Psoas muscle (tissue), 8 donors: ENCODE measurements at places on chromosomes 2 and 18. TPM values are rescaled to one million over a fixed set of nuclear protein-coding genes. Genes with fewer than 3 reads are reported as not detected.

Gene PROKR1
- total RNA-seq: not detected

Gene CCDC74B
- not detected for total RNA-seq

Gene TMEFF2
- total RNA-seq: not detected

Gene FBXO48
- 2.4 TPM for total RNA-seq

- no peak for DNase-seq
These were observed 104.7 kb upstream of the CD302 start for GRCh38 chr2:159902722-159903121.

DNA sequence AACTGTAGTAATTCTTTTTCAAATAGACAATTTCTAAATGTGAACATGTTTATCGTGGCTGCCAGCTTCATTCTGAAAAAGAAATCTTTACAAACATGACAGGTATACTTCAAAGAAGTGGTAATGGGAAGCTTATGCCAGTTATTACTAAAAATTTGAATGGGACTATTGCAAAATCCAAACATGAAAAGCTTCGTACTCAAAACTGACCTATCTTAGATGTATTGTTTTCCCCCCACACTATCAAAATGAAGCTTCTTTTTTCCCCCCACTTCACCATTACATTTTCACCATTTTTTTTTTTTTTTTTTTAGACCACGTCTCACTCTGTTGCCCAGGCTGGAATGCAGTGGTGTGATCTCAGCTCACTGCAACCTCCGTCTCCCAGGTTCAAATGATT is 50.4 kb upstream of the SERTAD2 start:
- no peak for DNase-seq

DNA sequence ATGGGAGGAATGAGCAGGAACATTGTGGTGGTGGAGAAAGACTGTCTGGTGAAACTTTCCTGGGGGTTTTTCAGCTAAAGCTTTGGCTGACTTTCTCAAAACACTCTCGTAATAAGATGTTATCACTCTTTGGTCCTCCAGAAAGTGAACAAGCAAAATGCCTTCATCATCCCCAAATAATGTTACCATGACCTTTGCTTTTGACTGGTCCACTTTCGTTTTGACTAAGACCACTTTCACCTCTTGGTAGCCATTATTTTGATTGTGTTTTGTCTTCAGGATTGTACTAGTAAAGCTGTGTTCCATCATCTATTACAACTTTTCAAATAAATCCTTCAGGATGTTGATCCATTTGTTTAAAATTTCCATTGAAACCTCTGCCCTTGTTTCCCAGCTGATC is 103.2 kb downstream of the AKAIN1 start:
- DNase-seq: no peak

- DNase-seq: no peak
These were observed 95.8 kb upstream of the GPC1 start for GRCh38 chr2:240339411-240340360.

DNA sequence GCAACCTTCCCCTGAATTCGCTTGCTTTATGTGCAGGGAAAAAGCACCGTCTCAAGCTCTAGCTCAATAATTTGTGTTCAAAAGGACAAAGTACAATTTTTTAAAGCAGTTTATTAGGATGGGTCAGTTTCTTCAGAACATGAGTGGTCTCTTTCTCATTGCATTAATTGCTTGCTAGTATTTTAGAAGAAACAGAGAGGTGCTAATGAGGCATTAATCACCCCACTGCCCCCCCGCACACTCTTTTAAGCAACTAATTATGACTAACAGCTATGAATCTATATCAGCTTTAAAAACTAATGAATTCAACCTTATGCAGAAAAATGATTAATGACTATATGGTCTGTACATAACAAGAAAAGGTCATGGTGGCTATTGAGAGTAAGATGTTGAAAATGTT is 262.1 kb upstream of the ST6GAL2 start:
- DNase-seq: no peak

DNA sequence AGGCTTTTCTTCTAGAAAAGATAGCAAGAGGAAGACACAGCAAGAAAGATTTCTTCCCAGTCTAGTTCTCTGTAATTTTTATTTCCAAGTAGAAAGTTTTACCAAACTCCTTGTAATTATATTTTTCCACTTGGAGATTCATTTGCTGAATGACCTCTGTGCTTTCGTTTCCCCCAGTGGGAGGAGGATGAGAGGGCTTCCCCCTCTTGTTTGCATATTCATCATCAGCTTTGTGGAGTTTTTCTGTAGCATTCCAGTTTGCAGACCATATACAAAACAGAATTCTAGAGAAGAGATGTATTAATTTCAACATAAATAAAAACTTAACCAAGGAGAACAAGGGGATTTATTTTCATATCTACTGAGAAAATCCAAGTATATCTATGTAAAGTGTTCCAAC is 51.3 kb downstream of the RMDN2 start:
- no peak for DNase-seq

- DNase-seq: no peak
These were observed 262.6 kb upstream of the SYT4 start for GRCh38 chr18:43539862-43540261.

GRCh38 chr2:181677912-181678586 is 2.3 kb downstream of the NEUROD1 start:
- peak; percentile 39 for DNase-seq
